Urinary bladder (tissue), 4 donors: ENCODE measurements at places on chromosomes 7 and 10. TPM values are rescaled to one million over a fixed set of nuclear protein-coding genes. Genes with fewer than 3 reads are reported as not detected.

DNA sequence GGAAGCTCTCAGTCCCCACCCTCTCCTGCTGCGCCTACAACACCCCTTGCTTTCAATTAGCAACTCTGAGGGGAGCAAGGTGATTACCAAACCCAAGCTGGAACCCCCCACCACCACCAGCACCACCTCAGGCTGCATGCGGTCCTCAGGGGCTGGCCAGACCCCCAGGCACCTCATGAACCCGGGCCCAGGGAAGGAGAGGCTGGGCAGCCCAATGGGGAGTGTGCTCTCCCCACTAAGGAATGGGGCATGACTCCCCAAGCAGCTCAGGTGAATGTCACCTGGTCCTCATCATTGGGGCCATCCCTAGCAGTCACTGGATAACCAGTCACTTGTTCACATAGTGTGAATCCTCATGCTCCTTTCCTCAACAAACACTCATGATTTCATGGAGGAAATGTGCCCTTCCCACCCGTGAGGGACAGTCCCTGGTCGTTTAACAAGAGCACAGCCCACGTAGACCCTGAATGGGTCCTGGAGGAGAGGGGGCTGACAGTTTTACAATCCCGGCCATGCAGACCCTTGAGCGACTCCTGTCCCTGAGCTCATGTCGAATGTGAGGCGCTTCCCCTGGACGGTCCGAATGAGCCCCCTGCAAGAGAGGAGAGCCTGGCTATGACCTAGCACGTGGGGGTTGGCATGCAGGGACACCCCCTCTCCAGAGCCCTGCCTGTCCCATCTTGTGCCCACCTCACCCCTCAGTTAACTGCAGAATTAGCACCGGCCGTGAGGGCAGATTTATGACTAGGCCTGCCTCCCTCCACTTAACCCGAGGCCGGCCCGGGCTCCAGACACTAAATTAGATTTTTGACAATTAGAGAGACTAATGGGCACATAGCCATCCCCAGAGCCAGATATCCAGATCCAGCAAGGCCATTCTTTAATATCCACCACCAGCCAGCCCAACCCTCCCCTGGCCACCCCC, 29.1 kb downstream of the POLL start:
- DNase-seq: no peak

DNA sequence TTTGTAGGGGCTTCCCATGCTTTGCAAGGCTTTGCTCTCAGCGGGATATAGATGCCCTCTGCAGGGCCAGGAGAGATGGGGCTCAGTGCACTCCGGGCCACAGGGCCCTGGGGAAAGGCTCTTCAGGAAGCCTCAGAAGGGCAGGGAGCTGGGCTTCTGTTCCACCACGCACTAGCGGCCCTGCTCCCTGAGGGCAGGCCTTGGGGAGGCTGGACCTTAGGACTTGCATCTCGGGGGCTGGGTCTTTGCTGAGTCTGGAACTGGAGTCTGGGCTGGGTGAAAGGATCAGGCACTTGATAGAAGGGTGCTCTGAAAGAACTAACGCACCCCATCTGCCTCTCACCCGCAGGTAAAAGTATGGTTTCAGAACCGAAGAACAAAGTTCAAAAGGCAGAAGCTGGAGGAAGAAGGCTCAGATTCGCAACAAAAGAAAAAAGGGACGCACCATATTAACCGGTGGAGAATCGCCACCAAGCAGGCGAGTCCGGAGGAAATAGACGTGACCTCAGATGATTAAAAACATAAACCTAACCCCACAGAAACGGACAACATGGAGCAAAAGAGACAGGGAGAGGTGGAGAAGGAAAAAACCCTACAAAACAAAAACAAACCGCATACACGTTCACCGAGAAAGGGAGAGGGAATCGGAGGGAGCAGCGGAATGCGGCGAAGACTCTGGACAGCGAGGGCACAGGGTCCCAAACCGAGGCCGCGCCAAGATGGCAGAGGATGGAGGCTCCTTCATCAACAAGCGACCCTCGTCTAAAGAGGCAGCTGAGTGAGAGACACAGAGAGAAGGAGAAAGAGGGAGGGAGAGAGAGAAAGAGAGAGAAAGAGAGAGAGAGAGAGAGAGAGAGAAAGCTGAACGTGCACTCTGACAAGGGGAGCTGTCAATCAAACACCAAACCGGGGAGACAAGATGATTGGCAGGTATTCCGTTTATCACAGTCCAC, 5.4 kb downstream of the EMX2 start:
- no peak for DNase-seq

- DNase-seq: no peak
Observed at GRCh38 chr7:51023547-51023946, 240.9 kb upstream of the GRB10 start.

DNA sequence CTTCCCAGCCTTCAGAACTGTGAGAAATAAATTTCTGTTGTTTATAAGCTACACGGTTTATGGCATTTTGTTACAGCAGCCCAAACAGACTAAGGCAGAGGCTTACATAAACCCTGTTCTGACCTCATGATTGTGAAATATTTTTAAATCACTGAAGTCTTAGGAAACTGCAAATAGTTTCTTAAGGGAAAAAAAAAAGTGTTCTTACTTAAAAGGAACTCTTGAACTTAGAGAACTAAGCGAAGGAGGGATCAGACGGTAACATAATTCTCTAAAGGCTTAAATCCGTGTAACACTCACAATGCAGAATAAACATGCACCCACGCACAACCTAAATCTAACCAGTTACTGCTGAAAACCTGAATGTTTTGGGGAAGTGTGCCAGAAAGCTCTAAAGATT, 749.1 kb upstream of the LRRTM3 start:
- no peak for DNase-seq

DNA sequence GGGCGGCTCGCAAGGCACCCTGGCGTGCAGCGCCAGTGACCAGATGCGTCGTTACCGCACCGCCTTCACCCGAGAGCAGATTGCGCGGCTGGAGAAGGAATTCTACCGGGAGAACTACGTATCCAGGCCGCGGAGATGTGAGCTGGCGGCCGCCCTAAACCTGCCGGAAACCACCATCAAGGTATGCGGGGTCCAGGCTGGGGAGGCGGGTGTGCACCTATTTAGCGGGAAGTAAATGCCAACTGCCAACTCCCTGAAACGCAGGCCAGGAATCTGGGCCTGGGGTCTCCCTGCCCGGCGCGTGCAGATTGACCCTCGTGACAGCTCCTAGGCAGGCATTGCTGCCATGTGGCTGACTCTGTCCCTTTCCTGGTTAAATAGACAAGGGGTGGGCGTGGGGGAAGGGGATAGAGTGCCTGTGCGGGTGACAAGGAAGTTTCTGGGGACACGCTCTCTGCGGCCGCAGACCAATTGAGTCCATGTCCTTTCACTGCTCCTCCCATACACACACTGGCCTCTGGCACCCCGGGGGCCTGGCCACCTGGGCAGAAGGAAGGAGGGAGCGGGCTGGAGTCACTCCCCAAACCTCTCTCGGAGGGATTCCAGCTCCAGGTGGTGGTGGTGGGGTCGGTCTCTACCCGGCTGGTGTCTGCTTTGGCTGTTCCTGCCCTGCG, 2.7 kb downstream of the EVX1 start:
- DNase-seq: no peak

GRCh38 chr10:63142136-63142535, 9.0 kb downstream of the NRBF2 start:
- DNase-seq: no peak

DNA sequence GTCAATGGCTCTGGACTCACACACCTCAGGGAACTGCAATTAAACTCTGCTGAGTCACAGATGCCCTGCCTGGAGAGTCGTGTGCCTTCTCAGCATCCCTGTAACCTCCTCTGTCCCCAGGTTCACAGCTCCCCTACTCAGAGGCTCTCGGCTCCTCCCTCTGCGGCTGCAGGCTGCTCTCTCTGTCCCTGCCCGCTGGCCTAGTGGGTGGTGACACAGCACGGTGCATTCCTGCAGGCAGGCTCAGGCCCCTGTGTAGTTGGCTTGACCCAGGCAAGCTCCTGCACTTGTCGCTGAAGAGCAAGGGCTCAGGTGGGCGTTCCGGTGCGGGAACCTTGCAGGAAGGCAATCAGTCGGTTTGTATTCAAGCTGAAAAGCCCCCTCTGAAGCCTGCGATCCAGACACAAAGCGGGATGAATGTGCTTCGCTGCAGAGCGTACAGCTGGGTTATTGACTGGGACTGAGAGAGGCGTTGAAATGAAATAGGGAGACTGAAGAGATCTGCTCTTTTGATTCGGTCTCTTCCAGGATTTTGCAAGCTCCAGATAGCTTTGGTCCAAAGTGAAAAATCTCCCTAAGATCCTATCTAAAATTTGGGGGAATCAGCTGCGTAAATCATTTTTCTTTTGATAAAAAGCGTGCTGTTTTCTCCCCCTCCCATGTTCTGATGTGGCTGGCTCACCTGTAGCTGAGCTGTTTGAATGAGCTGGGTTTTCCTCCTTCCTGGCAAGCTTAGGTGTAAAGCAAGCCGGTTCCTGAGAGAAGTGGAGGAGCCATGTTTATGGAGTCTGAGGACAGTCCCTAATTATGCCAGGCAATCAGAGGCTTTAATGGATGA, 208.7 kb upstream of the PHYHIPL start:
- DNase-seq: no peak

DNA sequence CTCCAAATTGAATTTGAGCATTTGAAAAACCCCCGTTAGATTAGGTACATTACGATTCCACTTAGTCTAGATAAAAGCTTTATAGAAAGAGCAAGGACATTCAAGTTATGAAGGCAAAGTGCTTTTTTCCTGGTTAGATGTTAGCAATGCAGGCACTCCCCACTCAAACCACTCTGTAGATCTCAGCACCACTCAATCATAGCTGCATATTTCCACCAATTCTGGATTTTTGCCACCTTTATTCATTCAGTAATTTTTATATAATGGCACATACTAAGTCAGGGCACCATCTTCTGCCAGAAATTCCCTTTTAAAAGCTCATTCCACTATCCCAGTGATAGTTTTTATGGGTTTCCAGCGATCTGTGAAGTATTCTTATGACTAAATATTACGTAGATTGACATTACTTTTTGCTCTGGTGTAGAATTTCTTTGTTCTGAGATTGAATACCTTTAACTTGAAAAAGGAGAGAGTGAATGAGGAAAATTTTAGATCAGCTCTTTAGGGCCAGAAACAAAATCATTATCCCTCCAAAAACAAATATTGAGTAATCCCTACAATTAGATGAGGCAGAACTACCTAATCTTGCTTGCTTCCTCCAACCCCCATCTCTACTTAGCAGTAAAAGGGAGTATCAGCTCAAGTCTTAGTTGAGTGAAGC, 51.6 kb downstream of the RNLS start:
- no peak for DNase-seq

- no peak for DNase-seq
Observed at GRCh38 chr10:67296926-67297325, 371.1 kb downstream of the LRRTM3 start.

DNA sequence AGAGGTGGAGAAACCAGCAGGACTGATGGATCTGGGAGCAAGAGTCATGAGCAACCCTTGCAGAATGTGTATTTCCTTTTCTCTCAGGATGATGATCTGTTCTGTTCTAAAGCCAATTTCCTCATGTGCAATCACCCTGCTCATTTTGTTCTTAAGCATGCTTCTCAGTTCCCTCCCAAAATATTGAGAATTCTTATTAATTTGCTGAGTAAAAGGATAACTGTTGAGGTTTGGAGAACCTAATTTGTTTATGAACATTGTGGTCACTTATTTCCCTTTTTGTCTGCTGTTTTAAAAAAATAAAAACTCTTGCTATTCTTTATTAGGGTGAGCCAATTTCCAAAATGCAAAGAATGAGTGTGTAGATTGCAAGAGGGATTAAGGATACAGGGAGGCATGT, 106.8 kb downstream of the APBB1IP start:
- DNase-seq: no peak

- DNase-seq: no peak
Observed at GRCh38 chr7:20779041-20779440, 7.6 kb downstream of the SP8 start.

DNA sequence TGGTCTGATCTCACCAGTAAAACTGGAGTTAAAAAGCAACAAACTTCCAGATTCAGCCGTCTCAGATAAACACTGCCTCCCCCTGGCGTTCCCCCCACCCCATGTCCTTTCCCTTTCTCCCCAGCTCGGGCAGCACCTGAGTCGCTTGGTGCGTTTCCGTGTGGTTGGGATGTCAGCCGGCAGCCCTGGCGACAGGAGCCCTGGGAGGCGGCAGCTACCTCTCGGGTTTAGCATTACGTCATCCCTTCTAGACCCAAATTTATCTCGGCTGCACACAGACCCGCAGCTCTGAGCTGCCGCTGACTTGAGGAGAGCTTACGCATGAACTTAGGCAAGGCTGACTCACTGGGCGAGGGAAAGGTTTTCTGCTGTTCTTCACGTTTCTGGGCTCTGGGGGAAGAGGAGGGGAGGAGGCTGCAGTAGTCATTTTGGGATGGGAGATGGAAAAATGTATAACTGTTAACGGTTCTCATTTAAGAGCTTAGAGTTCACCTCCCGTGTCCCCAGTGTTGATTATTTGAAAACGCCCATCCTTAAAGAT, 14.4 kb downstream of the MXI1 start:
- DNase-seq: peak; percentile 62

GRCh38 chr7:52959336-52959735, 76.1 kb upstream of the POM121L12 start:
- DNase-seq: peak; percentile 7

DNA sequence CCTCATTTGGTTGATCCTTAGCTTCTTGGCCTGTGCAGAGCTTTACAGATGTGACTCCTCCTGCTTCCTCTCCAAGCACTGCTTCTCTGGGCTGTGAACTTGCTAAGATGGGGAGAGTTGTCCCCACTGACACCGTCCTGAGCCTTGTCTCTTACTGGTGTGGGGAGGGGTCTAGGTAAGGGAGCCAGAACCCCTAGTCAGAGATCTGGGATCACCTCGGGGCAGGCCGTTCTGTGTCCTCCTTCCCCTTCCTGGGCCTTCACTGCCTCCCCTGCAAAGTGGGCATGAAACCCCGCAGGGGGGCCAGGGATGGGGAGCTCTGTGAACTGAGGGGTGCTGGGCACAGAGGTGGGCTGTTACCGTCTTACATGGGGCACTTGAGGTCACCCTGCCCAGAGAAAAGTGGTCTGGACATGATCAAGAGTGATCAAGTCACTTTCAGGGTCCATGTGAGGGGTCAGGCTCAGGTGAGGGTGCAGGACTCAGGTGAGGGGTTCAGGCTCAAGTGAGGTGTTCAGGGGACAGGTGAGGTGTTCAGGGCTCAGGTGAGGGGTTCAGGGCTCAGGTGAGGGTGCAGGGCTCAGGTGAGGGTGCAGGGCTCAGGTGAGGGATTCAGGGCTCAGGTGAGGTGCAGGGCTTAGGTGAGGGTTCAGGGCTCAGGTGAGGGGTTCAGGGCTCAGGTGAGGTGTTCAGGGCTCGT, 86.2 kb downstream of the ADCY1 start:
- DNase-seq: no peak

DNA sequence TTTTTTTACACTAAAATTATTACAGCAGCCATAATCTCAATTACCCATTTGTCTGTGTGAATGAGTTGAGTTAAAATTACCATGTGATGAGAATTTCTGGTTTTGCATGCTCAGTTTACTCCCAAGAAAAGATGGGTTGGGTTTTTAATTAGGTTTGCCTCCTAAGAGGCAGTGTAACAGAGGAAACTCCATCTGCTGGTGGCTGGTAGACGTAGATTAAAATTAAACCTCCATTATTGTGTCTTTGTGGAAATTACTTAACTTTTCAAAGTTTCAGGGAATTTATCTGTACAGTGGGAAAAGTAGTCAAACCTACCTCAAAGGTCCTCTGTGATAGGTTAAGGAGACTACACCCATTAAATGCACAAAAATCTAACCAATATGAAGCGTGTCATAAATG, 954.2 kb downstream of the PCDH15 start:
- DNase-seq: no peak

THNSL1 gene
- total RNA-seq: 10.9 TPM

KLF6 gene
- total RNA-seq: 69.8 TPM

KNDC1 gene
- 1.2 TPM for total RNA-seq

TWIST1 gene
- total RNA-seq: 22.9 TPM
